RWPE2 (cell line): ENCODE measurements at places on chromosomes 7 and 10.
A peak's percentile ranks its signal among the peaks of the same experiment; 100 is the strongest.

DNA sequence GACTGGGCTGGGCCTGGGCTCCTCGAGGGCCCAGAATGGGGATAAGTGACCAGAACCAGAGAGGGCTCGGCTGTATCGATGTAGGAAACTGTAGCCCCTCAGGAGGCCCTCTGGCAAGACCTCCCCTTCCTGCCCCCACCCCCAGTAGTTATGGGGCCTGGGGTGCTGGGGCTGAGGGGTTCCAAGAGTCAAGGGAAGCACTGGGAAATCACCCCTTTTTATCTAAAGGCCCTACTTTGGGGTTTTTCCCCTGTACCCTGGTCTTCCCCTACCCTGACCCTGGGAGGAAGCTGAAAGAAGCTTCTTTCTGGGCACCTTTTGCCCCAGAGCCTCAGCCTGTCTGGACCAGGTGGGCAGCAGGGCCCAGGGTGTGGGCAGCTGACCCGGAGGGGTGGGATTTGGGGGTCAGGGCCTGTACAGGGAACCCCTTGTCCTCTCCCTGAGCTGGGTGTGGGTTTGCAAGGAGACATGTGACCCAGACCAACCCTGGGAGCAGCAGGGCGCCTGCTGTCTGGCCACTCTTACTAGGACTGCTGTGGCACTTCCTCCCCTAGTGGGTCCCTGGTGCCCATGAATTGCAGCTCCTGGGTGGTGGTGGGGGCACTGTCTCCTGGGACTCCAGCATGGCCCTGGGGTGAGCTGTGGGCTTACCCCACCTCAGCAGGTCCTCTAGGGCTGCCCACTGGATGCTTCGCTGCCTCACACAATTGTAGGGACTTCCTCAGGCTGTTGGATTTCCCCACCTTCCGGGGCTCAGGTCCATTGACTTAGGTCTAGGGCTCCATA lies 1.5 kb downstream of the IRF5 start:
- no peak overlapping the region for H3K27ac ChIP-seq
- DNase-seq = no peak
- H3K27me3 ChIP-seq = no peaks in the 10 kb centered on the region
- no peaks in the 10 kb centered on the region for H3K4me1 ChIP-seq
- no peaks in the 10 kb centered on the region for H3K36me3 ChIP-seq
- H3K4me3 ChIP-seq = no peak overlapping the region

GRCh38 chr7:102450242-102450641 lies 14.4 kb downstream of the ALKBH4 start:
- H3K36me3 ChIP-seq = no peaks in the 10 kb centered on the region
- H3K27me3 ChIP-seq = no peaks in the 10 kb centered on the region
- H3K27ac ChIP-seq = no peak overlapping the region
- DNase-seq = no peak
- no peak overlapping the region for H3K4me3 ChIP-seq

DNA sequence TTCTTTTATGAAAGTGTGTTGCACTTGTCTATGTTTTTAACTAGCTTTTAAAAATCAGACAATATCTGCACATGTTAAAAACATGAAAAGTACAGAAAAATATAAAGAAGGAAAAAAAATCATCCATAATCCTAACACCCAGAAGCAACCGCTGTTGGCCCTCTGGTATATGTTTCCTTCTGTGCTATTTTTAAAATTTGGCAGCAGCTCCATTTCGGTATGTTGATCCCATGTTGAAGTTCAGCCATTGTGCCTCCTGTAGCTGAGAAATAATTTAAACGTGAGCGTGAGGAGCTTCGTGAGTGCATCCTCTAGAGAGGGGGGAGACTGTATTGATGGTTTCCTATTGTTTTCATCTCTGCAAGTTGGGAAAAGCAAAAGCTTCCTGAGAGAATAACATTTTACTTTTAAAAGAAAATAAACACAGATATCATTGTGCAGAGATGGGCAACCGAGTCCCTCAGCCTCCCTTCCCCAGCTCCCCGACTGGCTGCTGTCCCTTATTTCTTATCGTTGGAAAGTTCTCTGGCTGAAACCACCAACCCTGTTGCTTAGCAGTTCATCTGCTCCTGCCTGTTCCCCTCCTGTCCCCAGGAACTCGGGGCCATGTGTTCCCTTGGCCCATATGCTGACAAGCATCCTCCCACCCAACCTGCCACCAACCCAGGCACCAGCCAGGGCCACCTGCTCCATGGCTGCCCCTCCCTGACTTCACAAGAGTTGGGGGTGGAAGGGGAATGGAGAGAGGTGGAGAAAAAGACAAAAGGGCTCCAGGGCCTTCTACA lies 499.1 kb upstream of the PODXL start:
- no peaks in the 10 kb centered on the region for H3K4me1 ChIP-seq
- no peaks in the 10 kb centered on the region for H3K36me3 ChIP-seq
- no peak for DNase-seq
- no peaks in the 10 kb centered on the region for H3K27me3 ChIP-seq

GRCh38 chr10:30166929-30167328 lies 107.5 kb upstream of the JCAD start:
- H3K4me1 ChIP-seq = peaks cover 9% of the 10 kb centered on the region
- H3K4me3 ChIP-seq = no peak overlapping the region
- H3K27me3 ChIP-seq = no peaks in the 10 kb centered on the region

GRCh38 chr7:120993553-120994191 lies 5.2 kb downstream of the CPED1 start:
- H3K27me3 ChIP-seq = no peaks in the 10 kb centered on the region
- H3K4me1 ChIP-seq = peaks cover 17% of the 10 kb centered on the region
- no peak overlapping the region for H3K4me3 ChIP-seq
- H3K27ac ChIP-seq = no peak overlapping the region
- no peak for DNase-seq
- H3K36me3 ChIP-seq = no peaks in the 10 kb centered on the region

DNA sequence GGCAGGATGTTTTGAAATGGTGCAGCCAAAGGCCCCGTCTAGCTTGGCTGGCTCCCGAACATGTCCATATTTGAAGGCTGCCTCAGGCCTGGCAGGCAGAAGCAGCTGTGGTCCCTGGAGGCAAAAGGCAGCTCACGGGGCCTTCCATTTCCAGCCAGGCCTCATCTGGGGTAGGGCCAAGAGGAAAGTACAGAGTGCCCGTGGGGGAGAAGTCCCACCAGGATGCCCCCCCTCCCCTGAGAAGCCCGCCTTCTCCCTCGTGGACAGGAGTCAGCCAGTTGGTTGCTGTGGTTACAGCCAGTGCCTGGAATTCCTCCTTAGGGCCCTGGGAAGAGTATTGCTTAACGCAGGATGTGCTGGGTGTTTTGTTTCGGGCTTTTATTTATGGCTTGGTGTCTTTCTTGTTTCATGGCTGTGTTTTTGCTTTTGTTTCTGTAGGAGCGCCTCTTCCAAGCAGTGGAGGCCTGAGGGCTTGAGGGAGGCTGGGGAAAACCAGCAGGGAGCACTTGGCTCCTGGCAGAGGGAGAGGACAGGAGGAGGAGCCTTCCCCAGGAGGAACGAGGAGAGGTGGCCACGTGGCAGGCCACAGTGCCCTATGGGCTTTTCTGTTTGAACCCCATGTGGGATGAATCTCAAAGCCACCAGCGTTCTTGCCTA lies 45.4 kb downstream of the CHST3 start:
- DNase-seq = peak; percentile 87
- H3K27me3 ChIP-seq = no peaks in the 10 kb centered on the region
- H3K4me3 ChIP-seq = no peak overlapping the region
- H3K4me1 ChIP-seq = peaks cover 22% of the 10 kb centered on the region
- peaks cover 45% of the 10 kb centered on the region for H3K36me3 ChIP-seq

DNA sequence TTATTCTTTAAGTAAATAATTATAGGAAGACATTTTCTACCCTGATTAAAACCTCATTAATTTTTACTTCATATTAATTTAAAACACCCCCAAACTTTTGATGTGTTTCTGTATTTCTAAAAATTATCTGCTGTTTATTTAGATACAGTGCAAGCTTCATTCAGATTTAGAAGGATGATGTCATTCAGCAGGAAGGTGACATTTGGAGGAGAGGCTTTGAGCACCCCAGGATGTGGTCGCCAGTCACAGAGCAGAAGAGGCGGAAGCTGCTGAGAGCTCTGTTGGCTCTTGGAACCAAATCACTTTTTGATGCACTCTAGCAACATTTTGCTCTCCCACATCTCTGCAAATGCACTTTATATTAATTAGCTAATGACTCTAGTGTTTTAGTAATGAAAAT lies 233.9 kb upstream of the CACNA2D1 start:
- H3K4me3 ChIP-seq = no peak overlapping the region
- no peaks in the 10 kb centered on the region for H3K36me3 ChIP-seq
- peaks cover 2% of the 10 kb centered on the region for H3K27me3 ChIP-seq
- no peaks in the 10 kb centered on the region for H3K4me1 ChIP-seq
- no peak overlapping the region for H3K27ac ChIP-seq

DNA sequence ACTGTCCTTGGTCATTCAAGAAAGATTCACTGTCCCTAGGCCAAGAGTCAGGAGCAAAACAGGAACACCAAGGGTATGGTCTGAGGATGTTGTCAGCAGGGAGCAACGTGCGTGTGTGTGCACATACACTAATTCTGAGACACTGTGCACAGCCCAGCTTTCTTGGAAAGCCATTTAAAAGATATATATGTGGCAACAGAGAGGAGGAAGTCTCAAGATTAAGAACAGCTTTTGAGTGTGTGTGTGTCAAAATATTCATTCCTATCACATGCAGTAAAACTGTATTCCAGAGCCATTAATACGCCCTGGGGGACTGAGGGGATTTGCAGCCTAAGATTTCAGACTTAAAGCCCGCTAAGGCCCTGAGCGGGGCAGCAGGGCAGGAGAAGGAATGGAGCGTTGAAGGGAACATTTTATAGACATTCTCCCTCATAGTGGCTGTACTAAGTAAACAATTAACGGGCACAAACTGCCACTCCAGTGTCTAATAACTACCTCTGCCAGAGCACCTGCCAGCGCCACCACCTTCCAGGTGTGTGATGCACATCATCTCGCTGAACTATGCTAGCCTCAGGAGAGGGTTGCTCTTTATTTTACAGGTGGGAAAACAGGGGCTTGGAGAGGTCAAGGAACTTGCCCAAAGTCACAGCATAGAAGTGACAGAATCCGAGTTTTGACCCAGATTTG lies 2.0 kb downstream of the NOD1 start:
- no peak overlapping the region for H3K4me3 ChIP-seq
- DNase-seq = no peak
- H3K27me3 ChIP-seq = no peaks in the 10 kb centered on the region
- H3K27ac ChIP-seq = no peak overlapping the region
- H3K36me3 ChIP-seq = no peaks in the 10 kb centered on the region
- H3K4me1 ChIP-seq = peaks cover 9% of the 10 kb centered on the region

GRCh38 chr7:97016381-97017191 lies 8.0 kb downstream of the DLX5 start:
- no peak overlapping the region for H3K4me3 ChIP-seq
- no peak overlapping the region for H3K27ac ChIP-seq
- H3K4me1 ChIP-seq = no peaks in the 10 kb centered on the region
- no peaks in the 10 kb centered on the region for H3K36me3 ChIP-seq

DNA sequence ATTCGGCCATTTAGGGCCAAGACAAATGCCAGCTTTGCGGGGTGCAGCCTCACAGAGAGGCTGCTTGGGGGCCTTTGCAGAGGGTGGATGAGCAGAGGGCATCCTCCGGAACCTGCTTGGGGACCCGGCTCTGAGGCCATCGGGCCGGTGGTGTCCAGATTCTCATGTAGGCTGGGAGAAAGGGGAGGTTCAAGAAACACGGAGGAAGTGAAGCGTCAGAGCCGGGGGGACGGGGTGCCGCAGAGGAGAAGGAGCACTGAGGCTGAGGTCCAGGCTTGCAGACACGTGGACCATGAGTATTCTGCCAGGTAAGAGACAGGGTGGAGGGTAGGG lies 150.7 kb upstream of the SHH start:
- H3K4me1 ChIP-seq = peaks cover 7% of the 10 kb centered on the region
- no peaks in the 10 kb centered on the region for H3K27me3 ChIP-seq
- H3K27ac ChIP-seq = peak overlapping the region; percentile 46
- no peak for DNase-seq
- H3K4me3 ChIP-seq = no peak overlapping the region

DNA sequence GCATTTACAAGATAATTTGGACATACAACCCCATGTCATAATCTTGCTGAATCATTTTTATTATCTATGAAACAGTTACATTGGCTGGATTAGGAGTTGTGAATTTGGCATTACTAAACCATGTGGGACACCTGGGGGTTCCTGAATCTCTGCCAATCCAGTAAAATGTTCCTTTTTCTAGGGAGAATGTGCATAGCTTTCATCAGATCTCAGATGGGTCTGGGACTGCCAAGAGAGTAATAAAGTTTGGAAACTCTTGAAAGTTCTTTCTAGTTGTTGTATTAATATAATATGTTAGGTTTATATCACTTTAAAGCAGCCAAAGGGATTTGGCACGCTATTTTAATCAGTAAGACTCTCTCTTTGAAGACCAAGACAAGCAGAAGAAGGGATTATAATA lies 62.7 kb downstream of the SEMA3E start:
- no peak overlapping the region for H3K27ac ChIP-seq
- no peaks in the 10 kb centered on the region for H3K36me3 ChIP-seq
- no peak for DNase-seq

GRCh38 chr10:72744566-72744965 lies 52.6 kb downstream of the MCU start:
- no peak overlapping the region for H3K4me3 ChIP-seq
- H3K27me3 ChIP-seq = no peaks in the 10 kb centered on the region
- H3K36me3 ChIP-seq = no peaks in the 10 kb centered on the region
- DNase-seq = no peak
- no peak overlapping the region for H3K27ac ChIP-seq

DNA sequence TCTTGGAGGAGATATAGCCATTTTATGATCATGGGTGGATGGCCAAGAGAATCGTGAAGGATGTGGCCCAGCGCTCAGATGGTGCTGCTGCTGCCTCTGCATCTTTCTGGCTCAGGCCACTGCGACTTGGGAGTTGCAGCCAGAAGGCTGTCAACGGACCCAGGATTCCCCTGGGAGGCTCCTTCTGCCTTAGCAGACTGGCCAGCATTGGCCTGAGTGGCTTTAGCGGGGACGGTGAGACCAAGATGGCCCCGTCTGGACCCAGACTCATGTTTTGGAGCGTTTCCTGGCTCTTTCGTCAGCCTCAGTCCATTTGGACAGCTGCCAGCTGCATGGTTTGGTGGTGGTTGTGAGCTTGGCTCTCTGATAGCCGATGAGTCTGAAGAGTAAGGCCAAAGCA lies 97.2 kb downstream of the GALNT17 start:
- H3K4me3 ChIP-seq = no peak overlapping the region
- H3K4me1 ChIP-seq = no peaks in the 10 kb centered on the region
- H3K36me3 ChIP-seq = no peaks in the 10 kb centered on the region
- H3K27ac ChIP-seq = no peak overlapping the region
